ENCODE measurements at places on chromosomes 6 and 20.

GRCh38 chr20:51389543-51390264 is 152.8 kb downstream of the NFATC2 start:
- DNase-seq, result no peak

GRCh38 chr6:1729133-1729749 is 119.5 kb downstream of the FOXC1 start:
- no peak for DNase-seq

DNA sequence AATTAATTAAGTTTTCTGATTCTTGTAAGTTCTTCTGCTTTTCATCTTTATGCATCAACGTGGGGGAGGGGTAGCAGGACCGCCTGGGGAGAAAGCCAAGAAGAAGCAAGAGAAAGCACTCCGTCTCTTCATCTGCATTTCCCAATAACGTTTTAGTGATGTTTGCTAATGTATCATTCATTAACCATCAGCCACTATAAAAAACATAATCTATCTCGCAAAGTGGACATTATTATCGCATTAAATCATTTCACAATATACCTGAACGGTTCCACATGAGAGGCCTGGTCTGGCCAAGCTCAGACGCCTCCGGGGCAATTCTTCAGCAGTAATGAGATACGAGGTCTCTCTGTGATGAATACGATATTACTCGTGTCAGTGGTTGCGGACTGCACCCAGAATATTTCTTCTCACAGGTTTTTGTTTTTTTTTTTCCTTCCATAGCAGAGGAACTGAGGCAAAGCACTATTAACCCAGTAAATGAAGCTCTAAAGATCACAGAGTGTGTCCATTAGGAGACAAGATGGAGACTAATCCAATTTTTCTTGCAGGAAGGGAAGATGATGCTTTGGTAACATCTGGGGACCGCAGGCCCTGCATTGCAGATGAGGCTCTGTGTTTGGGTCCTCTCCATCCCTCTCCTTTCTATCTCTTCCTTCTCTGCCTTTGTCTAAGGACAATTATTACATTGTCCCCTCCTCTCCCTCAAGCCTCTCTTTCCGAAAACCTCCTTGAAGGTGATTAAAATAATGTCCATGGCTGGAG is 156.1 kb downstream of the SLC35B3 start:
- no peak for DNase-seq

DNA sequence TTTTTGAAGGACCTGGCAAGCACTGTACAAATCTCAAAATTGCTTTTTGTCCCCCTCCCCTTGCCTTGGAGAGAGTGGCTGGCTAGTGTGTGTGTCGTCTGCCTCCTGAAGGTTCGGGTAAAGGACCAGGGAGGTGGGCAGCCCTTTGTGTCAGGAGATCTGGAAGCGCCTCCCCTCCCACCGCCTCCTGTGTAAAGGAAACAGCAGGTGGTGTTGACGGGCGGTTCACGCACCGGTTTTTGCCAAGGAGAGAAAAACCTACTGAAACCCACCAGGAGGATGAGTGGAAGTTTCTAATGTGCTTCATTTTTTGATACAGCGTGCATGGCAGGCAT is 1.2 kb downstream of the ENTPD6 start:
- DNase-seq, result no peak

GRCh38 chr6:140806431-140806830 is 1326.3 kb upstream of the GJE1 start:
- no peak for DNase-seq

GRCh38 chr6:63740709-63741108 is 105.1 kb downstream of the PHF3 start:
- no peak for DNase-seq

DNA sequence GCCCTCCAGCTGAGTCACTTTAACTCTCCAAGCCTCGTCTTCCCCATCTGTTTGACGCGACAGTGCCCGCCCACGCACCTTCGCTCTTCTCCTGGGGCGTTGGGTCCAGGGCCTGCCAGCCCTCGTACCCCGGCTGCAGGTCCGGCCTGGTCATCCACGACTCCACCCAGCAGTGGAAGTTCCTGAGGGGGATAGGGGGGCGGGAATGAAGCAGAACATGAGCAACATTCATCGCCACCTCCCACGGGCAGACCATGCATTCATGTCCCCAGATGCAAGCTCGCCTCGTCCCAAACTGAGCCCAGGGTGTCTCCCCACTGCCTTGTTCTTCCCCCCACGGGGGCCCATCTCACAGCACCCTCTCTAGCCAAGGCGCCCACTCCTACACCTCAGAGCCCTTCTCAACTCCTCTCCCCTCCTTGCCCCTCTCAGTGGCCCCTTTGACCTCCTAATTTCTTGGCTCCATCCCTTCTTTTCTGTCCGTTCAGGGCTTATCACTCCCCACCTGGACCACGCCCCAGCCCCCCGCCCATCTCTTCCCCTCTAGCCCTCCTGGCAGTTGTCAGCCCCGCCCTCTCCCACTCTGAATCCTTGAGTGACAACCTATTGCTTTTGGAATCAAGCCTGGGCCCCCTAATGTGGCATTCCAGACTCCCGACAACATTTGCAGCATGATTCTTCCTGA is 23.7 kb downstream of the TGM2 start:
- no peak for DNase-seq

GRCh38 chr20:13336308-13337089 is 115.4 kb downstream of the ISM1 start:
- DNase-seq, result no peak

- DNase-seq, result no peak
Measured at GRCh38 chr20:33658929-33659328, 3.2 kb upstream of the C20orf144 start.

DNA sequence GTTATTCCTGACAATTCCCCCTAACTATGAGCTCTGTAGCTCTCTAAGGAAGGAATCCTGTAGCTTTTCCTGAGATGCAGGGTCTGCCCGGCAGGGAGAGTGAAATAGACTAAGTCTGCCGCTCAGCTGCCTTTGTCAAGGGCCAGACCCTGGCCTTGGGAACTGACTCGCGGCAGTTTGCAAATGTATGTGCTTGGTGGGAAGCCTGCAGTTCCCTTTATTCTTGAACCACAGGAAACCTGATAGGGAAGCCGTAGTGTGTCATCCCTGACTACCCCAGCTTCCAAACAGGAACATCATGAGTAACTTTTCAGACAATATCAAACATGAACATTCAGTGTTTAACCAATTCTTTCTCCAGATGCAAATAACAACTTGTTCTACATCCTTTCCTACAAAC is 78.7 kb upstream of the IFNGR1 start:
- no peak for DNase-seq

- DNase-seq, result no peak
Measured at GRCh38 chr20:59137532-59137931, 26.1 kb upstream of the ZNF831 start.

DNA sequence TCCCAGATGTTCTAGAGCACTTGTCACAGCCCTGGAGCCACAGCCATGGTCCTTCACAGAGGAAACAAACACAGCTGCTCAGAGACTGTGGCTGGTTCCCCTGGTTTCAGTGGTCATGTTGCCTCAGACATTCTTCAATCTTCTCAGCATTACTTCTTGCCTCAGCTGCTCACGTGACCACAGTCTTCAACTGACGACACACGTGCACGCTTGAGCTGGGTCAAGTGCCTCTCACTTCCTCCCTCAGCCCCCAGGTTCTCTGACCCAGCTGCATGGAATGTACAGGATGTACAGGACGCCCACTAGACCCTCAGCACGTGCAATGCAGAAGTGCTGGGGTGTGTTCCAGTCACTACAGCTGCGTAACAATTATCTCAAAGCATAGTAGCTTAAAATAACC is 159.8 kb upstream of the GGTLC1 start:
- no peak for DNase-seq

GRCh38 chr6:111159633-111160032 is 72.3 kb downstream of the SLC16A10 start:
- no peak for DNase-seq

DNA sequence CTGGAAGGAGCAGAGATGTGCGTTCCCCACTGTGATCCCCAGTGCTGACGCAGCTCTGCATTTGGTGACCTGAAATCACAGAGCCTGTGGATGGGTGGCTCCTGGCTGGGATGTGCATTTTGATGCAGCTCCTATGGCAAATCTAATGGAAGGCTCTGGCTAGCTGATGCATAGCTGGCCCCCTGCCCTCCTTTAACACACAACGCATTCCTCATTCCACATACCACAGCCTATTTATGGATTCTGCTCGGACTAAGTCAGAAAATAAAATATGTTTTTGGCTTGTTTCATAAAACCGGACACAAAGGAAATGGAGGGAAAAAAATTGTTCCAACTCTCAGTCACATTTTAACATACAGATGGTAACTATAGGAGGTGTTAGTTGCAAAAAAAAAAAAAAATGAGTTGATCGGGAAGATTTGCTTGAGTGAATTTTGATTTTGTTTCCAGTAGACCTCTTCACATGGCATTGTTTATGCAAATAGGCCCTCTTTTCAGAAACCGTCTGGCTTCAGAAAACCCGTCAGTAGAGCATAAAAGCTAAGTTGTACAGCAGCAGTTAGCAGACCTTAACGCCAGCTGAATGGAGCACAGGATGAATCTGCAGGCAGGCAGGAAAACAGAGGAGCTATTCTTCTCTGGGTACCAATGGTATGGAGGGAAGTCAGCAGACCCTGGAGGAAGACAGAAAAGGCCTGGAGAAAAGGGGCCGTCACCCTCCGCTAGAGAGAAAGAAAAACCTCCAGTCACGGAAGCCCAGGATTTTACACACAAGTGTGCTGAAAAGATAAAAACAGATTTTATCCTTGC is 215.4 kb downstream of the HDGFL1 start:
- DNase-seq, result no peak

DNA sequence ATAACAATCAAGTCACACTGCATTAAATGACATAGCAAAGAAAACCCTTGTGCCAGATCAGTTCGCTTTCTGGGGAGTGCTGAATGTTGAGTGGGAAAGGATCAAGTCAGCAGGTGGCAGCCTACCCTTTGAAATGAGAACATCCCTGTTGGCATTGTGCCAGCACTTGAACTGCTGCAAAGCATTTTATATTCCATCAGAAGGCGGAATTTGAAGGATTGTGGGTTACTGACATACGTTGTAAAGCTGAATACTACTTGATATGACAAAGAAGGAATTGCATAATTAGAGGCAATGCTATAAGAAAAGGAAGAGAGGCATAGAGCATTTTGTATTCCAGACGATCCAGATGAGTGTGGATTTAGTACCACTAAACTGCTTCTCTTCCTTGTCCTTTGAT is 26.5 kb downstream of the BCKDHB start:
- peak; percentile 0 for DNase-seq

Data from stimulated activated CD4-positive, alpha-beta T cell treated with anti-CD3 and anti-CD28 coated beads, Interleukin-4, amount 100 ng/mL, for 48 hours (primary cell).